ENCODE measurements at places on chromosomes 1 and 21. TPM values are rescaled to one million over a fixed set of nuclear protein-coding genes. Genes with fewer than 3 reads are reported as not detected.

Gene MTARC1
- 4.3 TPM for total RNA-seq

Gene OR2G6
- total RNA-seq: not detected

Gene PTCH2
- total RNA-seq: 0.36 TPM

Gene AJAP1
- total RNA-seq: 0.57 TPM

Gene ADPRS
- total RNA-seq: 21.1 TPM

Gene IL20
- total RNA-seq: not detected

Gene TMEM9
- total RNA-seq: 24.0 TPM

Measured in fibroblast of the aortic adventitia (primary cell).